ENCODE measurements at places on chromosomes 4 and X.

DNA sequence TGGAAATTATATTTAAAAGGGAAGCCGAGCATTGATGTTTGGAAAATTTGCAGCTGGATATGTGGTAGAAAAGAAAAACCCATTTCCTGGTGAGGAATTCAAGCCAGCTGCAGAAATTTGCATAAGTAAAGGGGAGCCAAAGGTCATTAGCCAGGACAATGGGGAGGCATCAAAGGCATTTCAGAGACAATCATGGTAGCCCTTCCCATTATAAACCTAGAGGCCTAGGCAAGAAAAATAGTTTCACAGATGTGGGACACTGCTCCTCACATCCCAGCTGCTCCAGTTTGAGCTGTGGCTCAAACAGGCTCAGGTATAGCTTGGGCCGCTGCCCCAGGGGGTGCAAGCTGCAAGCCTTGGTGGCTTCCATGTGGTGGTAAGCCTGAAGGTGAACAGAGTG lies 35.8 kb downstream of the NAP1L3 start:
- no peak for DNase-seq

- DNase-seq: no peak
Measured at GRCh38 chr4:182491719-182492118, 248.5 kb downstream of the TENM3 start.

- DNase-seq: no peak
Measured at GRCh38 chr4:128512161-128512560, 224.5 kb upstream of the PGRMC2 start.

DNA sequence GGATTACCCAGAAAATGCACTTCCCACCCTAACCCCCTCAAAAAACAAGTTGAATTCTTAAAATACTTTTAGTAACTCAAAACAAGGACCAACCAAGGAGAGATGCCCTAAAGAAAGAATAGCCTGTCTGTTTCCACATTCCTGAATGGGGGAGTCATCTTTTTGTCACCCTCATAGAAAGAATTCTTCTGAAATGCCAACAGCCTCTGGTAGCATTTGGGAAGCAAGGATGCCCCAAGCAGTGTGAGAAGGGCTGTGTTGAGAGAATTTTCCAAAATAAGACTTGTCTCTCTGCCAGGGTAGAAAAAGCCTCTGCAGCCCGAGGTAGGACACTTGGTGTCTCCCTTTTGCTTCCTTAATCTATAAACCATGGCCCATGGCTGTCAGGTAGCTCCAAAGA lies 173.1 kb upstream of the VCX3A start:
- DNase-seq: no peak

DNA sequence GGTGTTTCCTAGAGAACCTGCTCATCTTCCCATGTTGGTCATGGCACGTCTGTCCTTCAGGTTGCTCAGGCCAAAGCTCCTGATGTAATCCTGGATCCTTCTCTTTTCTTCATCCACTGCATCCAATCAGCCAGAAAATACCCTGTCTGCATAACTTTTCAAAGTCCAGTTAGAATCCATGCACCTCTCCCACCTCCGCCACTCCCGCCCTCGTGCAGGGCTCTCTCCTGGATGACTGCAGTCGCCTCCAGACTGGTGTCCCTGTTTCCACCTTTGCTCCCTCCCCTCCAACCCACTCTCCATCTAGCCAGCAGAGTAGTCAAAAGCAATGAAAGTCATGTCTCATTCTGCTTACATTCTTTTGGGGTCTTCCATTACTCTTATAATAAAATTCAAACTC lies 16.0 kb downstream of the CNGA2 start:
- DNase-seq: no peak

DNA sequence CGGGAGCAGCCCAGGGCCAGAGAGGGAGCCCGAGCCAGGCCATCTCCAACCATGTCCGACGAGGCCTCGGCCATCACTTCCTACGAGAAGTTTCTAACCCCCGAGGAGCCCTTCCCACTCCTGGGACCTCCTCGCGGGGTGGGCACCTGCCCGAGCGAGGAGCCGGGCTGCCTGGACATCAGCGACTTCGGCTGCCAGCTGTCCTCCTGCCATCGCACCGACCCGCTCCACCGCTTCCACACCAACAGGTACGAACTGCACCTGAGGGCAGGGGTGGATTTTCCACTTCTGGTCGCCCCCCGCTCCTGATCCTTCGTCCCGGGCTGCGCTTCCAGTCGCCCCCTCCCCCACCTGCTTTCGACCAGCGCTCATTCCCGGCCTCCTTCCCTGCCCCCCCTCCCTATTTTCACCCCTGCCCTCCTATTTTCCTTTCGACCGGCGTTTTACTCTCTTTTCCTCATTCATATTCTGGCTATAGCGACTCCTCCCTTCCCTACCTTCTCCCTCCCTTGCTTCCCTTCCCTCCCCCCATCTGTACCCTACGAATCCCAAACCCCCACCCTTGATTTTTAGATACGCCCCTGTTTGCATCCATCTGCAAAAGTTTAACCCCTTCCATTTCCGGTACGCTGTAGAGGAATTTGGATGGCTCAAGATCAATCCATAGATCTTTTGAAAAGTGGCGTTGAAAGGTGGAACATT lies 633 bp downstream of the FAM199X start:
- no peak for DNase-seq

DNA sequence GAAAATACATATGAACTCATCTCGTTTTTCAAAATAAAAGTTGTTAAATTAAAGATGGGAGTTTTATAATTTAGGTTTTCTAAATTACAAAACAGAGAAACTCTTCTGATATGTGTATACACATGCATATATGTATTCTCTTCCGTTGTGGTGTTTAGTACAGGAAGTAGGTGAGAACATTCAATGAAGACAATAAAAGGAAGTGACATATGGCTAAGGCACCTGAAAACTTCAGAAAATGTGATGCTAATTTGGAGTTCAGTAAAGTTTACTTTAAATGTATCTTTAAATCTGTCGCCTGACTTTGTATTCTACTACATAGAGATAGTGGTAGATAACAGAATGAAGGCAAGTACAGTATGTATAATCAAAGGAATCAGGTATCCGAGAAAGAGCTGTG lies 33.5 kb upstream of the ITM2A start:
- no peak for DNase-seq

GRCh38 chr4:61443813-61444510 lies 243.8 kb downstream of the ADGRL3 start:
- DNase-seq: no peak

DNA sequence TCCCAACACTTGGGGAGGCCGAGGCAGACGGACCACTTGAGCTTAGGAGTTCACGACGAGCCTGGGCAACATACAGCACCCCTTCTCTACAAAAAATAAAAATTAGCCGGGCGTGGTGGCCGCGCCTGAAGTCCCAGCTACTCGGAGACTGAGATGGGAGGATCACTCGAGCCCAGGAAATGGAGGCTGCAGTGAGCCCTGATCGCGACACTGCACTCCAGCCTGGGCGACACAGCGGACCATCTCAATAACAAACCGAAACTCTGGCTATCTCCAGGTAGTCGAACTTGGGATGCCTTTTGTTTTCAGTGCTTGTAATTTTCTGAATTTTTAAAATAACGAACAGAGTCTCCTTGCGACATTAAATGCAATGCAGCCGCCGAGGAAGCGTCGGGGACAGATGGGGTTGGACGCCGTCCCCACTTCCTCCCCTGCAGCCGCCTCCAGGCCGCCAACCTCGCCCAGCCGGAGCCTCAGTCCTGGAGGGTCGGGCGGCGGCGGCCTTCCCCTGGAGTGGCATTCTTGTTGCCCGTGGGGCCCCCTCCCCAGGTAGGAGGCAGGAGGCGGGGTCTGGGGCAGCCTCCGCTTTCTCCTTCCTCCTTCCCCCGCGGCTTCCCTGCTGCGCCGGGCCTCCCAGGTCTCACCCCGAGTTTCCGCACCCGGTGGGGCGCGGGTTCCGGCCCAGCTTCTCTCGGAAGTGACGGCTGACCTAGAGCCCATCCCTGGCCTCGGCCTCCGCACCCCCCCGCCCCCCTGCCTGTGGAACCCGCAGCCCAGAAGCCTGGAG lies 14.6 kb downstream of the HMX1 start:
- DNase-seq: no peak

DNA sequence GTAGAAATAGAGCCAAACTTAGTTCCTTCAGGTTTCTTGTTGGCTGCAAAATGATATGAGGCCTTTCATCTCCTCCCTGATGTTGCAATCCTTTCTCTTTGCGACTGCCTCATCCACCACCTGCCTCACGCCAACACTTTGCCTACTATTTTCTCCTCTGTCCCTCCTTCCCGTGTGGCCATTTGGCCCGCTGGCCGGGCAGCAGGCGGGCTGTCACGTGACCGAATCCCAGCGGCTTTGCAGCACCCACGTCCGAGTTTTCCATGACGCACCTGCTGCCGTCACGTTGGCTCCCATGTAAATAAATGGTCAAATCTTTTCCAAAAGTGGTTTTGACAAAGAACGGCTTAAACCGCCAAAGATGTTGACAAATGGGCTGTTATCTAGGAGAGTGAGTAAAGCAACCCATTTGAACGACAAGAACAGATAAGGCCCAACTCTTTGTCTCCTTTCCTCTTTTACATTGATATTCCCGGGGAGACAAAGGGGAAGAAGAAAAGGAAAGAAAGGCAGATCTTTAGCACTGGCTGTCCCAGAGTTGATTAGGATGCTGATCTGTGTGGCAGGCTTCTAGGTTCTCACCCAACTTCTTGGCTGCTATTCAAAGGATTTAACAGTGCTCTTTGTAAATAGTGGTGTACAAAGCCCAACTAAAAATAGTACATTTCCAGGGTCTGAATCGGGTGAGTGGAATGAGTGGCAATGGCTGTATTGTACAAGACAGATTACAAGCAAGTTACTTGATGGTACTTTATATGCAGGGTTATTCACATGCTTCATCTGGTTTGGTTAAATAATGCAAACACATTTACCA lies 174.2 kb upstream of the JADE1 start:
- no peak for DNase-seq

- DNase-seq: no peak
Measured at GRCh38 chrX:63751481-63751880, 33.5 kb downstream of the ARHGEF9 start.

GRCh38 chr4:15368856-15369255 lies 59.0 kb upstream of the C1QTNF7 start:
- no peak for DNase-seq

- no peak for DNase-seq
Measured at GRCh38 chr4:84954982-84955567, 11.4 kb downstream of the WDFY3 start.

DNA sequence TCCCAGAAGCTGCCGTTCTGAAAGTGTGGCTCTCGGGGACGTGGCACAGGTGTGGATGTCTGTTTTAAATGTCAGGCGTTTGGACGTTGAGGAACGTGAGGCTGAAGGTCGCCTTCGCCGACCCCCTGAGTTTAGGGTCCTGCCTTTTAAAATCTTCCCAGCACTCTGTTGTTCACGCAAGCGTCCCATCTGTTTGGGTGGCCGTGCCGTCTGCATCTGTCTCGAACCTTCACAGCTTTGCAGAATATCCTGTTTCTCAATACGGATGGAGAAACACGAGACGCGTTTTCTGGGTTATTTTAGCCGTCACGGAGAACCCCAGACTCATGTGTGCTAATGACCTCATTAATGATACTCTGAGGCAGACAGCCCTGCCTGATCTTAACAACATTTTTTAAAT lies 31.5 kb downstream of the SHOX start:
- no peak for DNase-seq

DNA sequence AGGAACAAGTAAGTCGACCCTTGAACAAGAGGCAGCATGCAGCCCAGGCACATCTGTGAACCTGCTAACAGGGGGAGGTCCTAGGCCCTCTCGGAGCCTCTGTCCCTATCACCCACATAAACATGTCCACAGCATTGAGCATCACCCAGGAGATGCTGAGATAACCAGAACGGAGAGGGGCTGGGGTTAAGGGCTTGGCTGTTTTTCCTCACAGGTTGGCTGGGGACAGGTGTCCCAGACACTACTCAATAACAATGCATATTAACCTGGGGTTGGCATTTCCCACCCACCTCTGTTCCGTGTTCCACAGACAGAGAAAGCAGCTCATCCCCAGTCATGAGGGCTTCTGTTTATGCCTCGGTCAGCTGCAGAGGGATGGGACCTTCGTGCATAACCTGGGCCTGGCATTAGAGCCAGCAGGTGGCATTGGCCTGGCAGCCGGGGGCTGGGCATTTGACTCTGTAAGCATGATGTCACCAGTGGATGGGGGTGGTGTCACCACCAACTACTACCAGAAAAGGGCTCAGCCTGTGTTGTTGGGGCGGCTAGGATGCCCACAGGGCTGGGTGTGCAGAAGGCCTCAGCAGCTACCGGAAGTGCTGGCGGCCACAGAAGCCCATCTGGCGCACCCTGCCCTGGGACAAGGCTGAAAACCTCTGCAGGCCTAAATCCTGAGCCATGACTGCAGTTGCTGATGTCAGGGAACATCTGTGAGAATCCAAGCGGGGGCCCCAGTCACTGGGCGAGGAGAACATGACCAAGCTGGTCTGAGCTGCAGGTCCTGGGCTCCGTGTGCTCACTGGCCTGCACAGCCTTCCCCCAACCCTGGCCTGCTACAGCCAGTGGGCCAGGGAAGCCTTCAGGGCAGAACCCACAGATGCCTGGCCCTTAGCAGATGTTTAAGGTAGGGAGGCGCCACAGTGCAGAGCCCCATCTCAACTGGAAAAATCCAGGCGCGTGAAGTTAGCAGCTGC lies 351.4 kb downstream of the NR3C2 start:
- no peak for DNase-seq

DNA sequence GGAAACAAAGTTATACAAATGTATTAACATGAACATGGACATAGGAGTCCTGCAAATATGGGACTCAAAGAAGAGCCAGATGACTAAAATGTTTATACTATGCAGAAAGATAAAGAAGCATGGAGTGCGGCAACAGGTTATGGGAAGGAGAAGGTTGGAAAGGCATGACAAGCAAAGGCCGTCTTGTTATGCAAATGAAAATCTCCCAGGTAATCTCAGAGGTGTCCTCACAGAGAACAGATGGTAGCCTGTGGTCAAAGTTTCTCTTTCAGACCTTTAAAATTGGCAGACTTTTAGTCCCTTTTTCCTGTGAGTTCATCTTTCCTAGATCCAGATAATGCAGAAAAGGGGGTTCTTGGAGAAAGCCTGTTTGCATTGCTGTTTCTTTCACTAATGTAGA lies 116.4 kb upstream of the BEND4 start:
- DNase-seq: no peak

DNA sequence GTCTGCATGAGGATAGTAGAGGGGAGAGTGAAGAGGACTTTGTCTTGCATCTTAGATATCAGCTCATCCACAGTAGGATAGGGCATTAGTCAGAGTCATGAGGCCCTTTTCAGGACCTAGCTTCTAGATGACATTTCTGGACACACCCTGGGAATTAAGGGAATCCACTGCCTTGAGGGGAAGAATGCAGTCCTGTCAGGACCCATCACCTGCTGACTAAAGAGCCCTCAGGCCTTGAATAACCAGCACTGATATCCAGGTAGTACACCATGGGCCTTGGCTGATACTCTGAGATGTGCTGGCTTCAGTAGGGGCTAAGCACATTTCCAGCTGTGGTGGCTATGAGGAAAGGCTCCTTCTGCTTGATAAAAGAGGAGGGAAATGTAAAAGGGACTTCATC lies 134.4 kb downstream of the EDA2R start:
- DNase-seq: no peak

All from endothelial cell (in vitro differentiated cells).